Hair follicular keratinocyte (primary cell): ENCODE measurements at places on chromosomes 5 and 9. TPM values are rescaled to one million over a fixed set of nuclear protein-coding genes. Genes with fewer than 3 reads are reported as not detected.

Gene UBE2QL1
- not detected in 2 replicates for total RNA-seq

Gene SLC6A19
- total RNA-seq, result not detected in 2 replicates

Gene NFX1
- 17.5 and 18.2 TPM in 2 replicates for total RNA-seq

Gene SH3GL2
- not detected in 2 replicates for total RNA-seq

Gene SPATA31E1
- total RNA-seq, result not detected in 2 replicates

Gene SUSD1
- 4.9 and 5.1 TPM in 2 replicates for total RNA-seq

Gene CBY3
- not detected in 2 replicates for total RNA-seq

Gene TAF1L
- total RNA-seq, result not detected in 2 replicates

Gene IFNA2
- total RNA-seq, result not detected in 2 replicates

Gene FOXI1
- total RNA-seq, result not detected in 2 replicates

Gene F2RL1
- 47.1 and 69.0 TPM in 2 replicates for total RNA-seq

Gene PCAT7
- total RNA-seq, result not detected in 2 replicates

Gene TMC1
- total RNA-seq, result not detected in 2 replicates

Gene MEGF10
- total RNA-seq, result 0.08 TPM in 1 of 2 replicates, not detected in the other

Gene TIGD6
- 2.3 and 4.2 TPM in 2 replicates for total RNA-seq

Gene SLC36A2
- total RNA-seq, result not detected in 2 replicates

Gene CACFD1
- 1.6 and 5.3 TPM in 2 replicates for total RNA-seq

Gene SLC34A3
- total RNA-seq, result not detected in 2 replicates

Gene FYB1
- 0.08 and 0.80 TPM in 2 replicates for total RNA-seq

Gene TEK
- total RNA-seq, result 0.23 and 0.27 TPM in 2 replicates

Gene KCNMB1
- not detected in 2 replicates for total RNA-seq

Gene SCGB3A2
- not detected in 2 replicates for total RNA-seq

Gene RABL6
- 82.2 and 126 TPM in 2 replicates for total RNA-seq

Gene PRXL2C
- 12.0 and 13.3 TPM in 2 replicates for total RNA-seq

Gene ELOVL7
- 8.1 and 13.5 TPM in 2 replicates for total RNA-seq

Gene KIF12
- 0.30 and 6.2 TPM in 2 replicates for total RNA-seq

Gene FRRS1L
- total RNA-seq, result not detected in 2 replicates

Gene SEMA6A
- 0.11 and 0.39 TPM in 2 replicates for total RNA-seq

Gene GPR150
- total RNA-seq, result 0.47 TPM in 1 of 2 replicates, not detected in the other

Gene TRMO
- 5.6 and 9.9 TPM in 2 replicates for total RNA-seq

Gene ZNF474
- total RNA-seq, result not detected in 2 replicates

Gene TAS2R1
- not detected in 2 replicates for total RNA-seq

Gene PCDHB1
- not detected in 2 replicates for total RNA-seq

Gene PCDHB7
- total RNA-seq, result not detected in 2 replicates

Gene CDH9
- total RNA-seq, result not detected in 2 replicates

Gene SLC6A3
- not detected in 2 replicates for total RNA-seq

Gene RBM18
- total RNA-seq, result 7.9 and 8.9 TPM in 2 replicates

Gene CCNJL
- 2.4 and 4.8 TPM in 2 replicates for total RNA-seq

Gene FAM81B
- total RNA-seq, result not detected in 2 replicates

Gene ANKDD1B
- total RNA-seq, result not detected in 2 replicates

Gene IFNA21
- total RNA-seq, result not detected in 2 replicates

Gene PDZD2
- total RNA-seq, result 3.0 and 5.1 TPM in 2 replicates

Gene CDC25C
- total RNA-seq, result 5.2 and 11.9 TPM in 2 replicates

Gene TXNDC8
- not detected in 2 replicates for total RNA-seq

Gene GCNT4
- total RNA-seq, result 2.5 and 3.4 TPM in 2 replicates

Gene ARID3C
- total RNA-seq, result 0.31 TPM in 1 of 2 replicates, not detected in the other

Gene INSYN2B
- 5.6 and 13.8 TPM in 2 replicates for total RNA-seq

Gene ACTBL2
- 0.04 TPM in 1 of 2 replicates, not detected in the other for total RNA-seq

Gene NAIP
- 0.99 and 1.9 TPM in 2 replicates for total RNA-seq

Gene ARSB
- total RNA-seq, result 4.8 and 6.6 TPM in 2 replicates

Gene COL5A1
- total RNA-seq, result 10.5 and 10.9 TPM in 2 replicates

Gene ENTREP1
- 0.08 and 0.19 TPM in 2 replicates for total RNA-seq

Gene TIMD4
- total RNA-seq, result not detected in 2 replicates

Gene CTXN3
- not detected in 2 replicates for total RNA-seq

Gene FGF10
- total RNA-seq, result not detected in 2 replicates

Gene PSAT1
- total RNA-seq, result 171 and 271 TPM in 2 replicates

Gene LHX3
- total RNA-seq, result not detected in 2 replicates

Gene INSL6
- not detected in 2 replicates for total RNA-seq

Gene PCDHB14
- total RNA-seq, result 0.04 TPM in 1 of 2 replicates, not detected in the other
